ENCODE measurements at places on chromosomes 5 and 9.

GRCh38 chr5:37121027-37121426, 128.1 kb downstream of the CPLANE1 start:
- no peak for DNase-seq

DNA sequence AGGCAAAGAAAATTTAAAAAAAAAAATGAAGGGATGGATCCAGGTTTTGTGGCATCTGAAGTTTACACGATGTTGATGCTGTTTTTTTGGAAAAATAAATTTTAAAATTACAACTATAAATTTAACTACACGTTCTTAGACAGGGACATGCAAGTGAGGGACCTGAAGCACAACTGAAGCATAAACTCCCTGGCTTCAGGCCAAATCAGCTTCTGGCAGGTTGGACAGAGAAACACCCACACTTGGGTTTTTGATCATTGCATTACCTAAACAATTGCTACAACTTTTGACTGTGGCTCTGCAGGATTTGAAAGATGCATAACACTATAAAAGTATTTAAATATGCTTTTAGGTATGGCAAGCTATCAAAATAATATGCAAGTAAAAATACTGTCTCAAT, 1318.3 kb upstream of the DMAC1 start:
- DNase-seq, result no peak

GRCh38 chr5:133467826-133468463, 144.4 kb downstream of the FSTL4 start:
- DNase-seq, result no peak

DNA sequence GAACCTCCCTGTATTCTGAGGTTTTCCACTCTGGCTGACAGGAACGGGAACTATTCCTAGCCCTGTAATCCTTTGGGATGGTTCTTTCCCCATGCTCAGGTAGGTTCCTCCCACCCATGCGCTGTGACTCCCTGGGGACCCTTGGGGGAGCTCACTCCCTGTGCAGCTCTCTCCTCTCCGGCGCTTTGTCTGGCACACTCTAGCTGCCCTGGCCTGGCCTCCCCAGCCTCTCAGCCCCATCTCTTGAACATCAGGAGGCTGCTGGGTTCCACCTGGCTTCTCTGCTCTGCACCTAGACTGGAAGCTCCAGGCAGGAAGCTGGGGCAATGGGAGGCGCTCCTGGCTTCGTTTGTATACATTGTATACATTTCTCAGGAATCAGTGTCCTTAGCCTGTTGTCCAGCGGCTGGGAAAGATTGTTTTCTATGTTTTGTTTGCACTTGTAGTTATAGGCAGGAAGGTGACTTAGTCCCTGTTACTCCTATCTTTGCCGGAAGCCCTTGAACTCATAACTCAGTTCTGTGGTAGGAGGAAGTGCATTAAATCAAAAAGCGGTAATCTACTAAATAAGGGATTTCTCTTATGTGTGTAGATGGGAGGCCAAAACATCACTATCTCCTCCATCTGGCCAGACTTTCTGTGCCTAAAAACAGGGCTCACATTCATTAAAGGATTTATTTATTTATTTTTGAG, 20.4 kb downstream of the SLC25A25 start:
- no peak for DNase-seq

DNA sequence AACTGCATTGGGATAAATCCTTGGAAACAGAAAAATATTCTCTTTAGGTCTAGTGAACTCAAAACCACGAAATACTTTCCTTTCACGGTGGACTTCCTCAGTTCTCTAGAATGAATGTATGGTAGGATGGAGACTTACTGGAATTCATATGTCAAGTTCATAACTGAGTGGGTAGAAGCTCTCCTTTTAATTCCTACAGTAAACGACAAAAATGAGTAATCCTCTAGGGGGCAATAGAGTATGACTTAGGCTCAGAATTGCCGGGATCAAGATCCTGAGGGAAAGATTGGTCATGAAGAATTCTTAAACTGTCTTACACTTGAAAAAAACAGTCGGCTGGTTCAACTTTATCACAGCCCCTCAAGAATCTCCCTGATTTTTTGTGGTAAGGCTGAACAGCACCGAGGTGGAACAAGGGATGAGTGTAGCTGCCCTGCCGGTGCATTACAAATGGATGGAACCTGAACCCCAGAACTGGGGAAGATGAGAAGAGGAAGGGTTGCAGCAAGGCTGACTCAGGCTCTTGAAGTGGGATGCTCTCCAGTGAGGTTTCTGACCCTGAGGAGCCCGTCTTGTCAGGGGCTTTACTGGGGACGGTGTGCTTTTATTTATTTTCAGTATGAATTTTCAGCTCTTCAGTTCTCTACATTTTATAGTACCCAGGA, 14.0 kb upstream of the LOX start:
- DNase-seq, result no peak

- DNase-seq, result no peak
These were observed 137.8 kb downstream of the SPOCK1 start for GRCh38 chr5:137361280-137361679.

DNA sequence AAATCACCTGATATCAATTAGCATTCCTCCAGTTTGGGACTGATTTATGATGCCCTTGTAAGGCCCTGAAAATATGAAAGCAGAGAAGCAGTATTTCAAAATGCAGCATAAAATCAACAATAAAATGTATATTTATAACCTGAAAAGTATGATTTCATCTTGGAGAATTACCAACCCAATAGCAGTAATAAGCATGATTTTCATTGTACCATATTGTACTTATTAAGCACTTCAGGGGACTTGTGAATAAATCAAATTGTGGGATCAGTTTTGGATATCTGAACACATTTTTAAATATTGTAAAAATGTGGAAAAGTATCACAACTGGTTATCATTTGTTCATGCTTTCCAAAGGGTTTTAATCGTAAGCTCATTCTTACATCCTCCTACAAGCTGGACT, 250.8 kb downstream of the DMRT2 start:
- no peak for DNase-seq

GRCh38 chr5:180026320-180026719, 45.2 kb downstream of the RNF130 start:
- no peak for DNase-seq

DNA sequence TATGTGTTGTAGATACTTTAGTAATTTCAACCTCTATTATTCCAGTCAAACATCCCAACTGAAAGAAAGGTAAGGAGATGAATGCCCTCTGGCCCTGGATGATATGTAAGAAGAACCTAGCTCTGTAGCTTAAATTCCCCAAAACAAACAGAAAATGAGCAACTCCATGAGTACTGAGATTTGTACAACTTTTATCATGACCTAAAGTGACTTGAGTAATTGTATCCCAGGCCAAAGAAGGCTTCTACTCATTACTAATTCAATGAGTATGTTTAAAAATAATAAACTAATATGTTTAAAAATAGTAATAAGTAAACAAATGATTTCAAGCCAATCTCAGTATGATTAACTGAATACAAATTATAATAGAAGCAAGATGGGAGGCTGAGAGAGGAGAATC, 414.0 kb upstream of the ACTBL2 start:
- DNase-seq, result no peak

- no peak for DNase-seq
These were observed 31.6 kb downstream of the DAB2IP start for GRCh38 chr9:121682926-121683515.

- DNase-seq, result no peak
These were observed 17.9 kb downstream of the NDUFA8 start for GRCh38 chr9:122141671-122142070.

- DNase-seq, result no peak
These were observed 1317.4 kb upstream of the CDH9 start for GRCh38 chr5:28355831-28356230.

- no peak for DNase-seq
These were observed 78.7 kb upstream of the UNC5A start for GRCh38 chr5:176731506-176732160.

DNA sequence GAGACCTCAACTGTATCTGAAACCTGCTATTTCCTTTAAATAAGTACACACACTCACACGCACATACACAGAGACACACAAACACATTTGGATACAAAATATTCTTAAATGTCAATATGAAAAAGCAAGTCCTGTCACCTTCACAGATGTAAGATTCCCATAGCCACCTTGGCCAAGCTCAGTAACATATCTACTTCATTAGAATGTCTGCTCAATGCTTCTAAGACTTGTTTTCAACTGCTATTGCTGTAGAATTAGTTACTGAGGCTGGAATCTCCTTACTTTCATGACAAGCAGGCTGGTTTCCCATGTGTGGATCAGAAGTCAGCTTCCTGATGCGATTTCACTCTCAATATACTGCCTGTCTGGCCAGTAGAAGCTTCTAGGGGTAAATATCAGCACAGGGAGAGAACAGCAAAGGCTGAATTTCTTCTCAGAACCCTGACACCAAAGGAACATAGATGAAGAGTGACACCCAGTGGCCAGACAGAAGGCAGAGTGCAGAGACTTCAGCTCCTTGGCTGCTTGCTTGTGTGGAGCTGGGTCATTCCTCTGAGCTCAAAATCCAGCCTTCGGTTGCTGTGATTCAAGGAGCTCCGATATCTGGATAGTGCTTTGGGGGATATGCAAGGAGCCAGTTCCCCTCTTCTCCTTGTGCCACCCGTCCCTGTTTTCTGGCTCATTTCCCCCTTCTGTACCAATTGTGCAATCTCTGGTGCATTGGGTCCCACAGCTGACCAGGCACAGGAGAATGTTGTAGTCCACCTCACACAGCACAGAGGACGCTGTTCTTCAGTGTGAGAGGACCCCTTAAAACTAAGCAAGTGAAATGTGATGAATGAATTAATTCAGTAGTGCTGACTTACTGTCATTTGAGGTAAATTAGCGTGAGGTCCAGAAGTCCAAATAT, 26.6 kb upstream of the ABLIM3 start:
- no peak for DNase-seq

DNA sequence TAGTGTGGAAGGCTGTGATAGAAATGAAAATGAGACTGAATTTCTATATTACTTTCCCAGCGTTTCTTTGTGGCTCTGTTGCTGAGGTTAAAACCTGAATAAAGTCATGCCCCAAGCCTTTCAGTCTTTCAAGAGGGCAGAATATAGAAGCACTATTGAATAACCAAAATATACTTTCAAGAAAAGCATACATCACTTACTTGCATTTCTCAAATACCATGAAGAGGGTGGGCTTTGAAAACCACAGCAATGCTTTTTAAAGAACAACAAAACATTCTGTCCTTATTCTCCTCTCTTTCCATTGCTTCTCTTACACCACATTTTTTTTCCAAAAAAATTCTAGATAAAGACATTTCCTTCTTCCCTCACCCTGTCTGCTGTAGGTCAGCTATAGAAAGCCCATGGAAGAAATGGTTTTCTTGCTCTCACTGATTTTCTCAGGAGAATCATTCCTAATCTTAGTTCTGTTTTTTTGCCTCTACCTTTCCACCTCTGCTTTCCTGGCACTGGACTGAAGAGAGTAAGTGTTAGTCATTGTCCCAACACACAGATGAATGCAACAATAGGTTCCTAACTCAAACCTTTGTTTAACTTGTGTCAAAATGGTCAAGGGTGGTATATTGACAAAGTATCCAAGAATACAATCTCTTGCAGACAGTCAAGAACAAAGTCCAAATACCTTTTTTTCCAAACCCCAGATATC, 51.6 kb downstream of the NUDT12 start:
- DNase-seq, result no peak

- DNase-seq, result no peak
These were observed 148.5 kb downstream of the NMUR2 start for GRCh38 chr5:152256580-152256979.

- DNase-seq, result no peak
These were observed 42.7 kb downstream of the C5orf22 start for GRCh38 chr5:31574772-31575171.

DNA sequence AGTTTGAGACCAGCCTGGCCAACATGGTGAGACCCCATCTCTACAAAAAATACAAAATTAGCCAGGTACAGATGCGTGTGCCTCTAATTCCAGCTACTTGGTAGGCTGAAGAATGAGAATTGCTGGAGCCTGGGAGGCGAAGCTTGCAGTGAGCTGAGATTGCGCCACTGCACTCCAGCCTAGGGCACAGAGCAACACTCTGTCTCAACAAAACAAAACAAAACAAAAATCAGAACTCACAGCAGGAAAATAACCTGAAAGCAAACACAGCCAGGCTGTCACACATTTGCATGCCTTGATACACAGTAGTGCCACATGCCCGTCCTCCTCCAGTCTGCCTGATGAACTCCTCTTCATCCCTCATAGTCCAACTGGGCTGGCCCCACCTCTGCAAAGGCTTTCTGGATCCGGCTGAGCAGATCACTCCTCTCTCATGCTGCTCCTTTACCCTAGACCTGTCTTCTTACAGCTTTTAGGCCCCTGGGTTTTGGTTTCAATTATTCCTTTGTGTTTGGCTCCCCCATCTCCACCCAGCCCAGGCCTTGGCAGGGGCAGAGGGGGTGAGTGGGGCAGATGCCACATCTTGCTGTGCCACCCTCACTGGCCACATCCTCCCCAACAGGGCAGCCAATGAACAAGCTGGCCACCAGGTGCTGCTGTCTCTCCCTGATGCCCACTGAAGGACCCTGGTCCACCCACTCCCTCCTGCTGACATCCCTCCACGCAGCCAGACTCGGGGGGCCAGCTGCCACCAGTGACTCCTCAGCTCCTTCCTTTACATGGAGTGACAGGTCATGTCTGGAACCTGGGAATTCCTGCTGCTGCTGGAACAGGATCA, 62.0 kb upstream of the GGTA1 start:
- DNase-seq, result no peak

DNA sequence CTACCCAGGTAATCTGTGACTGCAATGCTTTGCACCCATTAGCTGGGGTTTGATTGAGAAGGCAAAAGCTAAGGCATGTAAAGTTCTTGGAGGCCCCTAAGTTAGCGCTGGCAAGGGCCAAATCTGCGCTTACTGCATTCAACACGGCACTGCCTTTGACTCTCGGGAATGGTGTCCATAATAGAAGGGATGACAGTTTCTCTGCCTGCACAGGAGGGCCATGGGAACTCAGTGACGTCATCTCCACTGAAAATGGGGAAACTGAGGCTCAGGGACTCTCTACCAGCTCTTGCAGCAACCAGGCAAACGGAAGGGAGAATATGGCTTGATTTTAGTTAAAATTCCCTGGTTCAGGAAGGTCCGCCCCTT, 487 bp downstream of the SPATA24 start:
- no peak for DNase-seq

GRCh38 chr9:6671416-6671815, 25.9 kb upstream of the GLDC start:
- no peak for DNase-seq

GRCh38 chr9:5111696-5112095, 73.7 kb downstream of the INSL6 start:
- DNase-seq, result no peak

DNA sequence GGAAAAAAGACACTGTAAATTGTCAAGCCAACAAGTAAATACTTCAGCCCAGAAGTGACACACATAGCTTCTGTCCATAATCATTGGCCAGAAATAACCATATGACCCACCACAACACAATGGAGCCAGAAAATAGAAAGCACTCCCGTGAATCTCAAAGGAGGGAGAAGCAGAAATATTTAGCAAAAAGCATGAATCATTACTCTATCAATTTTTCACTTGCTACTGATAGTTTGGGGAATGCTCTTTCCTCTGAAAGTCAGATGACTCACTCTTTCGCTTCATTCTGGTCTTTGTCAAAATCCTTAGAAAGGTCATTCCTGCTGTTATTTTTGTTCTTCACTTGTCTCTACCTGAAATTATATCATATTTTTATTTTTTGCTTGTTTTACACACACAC, 312.6 kb downstream of the TMEM232 start:
- DNase-seq, result no peak

- no peak for DNase-seq
These were observed 26.4 kb downstream of the SLC6A7 start for GRCh38 chr5:150215979-150216944.

GRCh38 chr5:2302169-2302568, 419.4 kb upstream of the IRX4 start:
- no peak for DNase-seq

Measured in stimulated activated CD4-positive, alpha-beta T cell treated with anti-CD3 and anti-CD28 coated beads, Interleukin-4, amount 100 ng/mL, for 1 hour (primary cell).